ENCODE measurements at places on chromosomes 16 and 17.
A peak's percentile ranks its signal among the peaks of the same experiment; 100 is the strongest.

GRCh38 chr17:56497132-56497531, 96.4 kb upstream of the NOG start:
- DNase-seq: no peak

DNA sequence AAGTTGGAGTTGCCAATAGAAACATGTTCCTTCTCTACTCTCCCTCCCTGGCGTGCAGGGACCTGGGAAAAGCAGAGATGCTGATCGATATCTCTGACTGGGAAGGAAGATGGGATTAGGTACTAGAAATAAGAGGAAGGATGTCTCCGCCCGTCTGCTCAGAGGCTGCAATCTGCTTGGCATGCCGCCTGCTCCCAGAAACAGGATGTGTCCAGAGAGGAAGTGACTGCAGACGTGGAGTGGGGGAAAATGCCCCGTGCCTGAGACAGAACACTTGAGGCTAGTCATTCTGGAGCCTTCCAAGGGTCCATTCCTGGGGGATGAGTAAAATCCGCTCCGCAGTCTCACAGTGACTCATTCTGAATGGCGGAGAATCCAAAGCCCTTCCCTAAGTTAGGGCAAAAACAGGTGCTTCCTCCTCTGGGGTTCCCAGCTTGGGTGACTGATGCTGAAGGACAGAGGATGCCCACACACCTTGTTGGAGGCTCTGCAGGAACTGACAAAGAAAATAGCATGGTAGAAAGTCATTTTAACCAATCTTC, 45.0 kb upstream of the SMURF2 start:
- peak; percentile 50 for DNase-seq

GRCh38 chr16:27491894-27492587, 57.7 kb downstream of the GTF3C1 start:
- no peak for DNase-seq

- no peak for DNase-seq
Observed at GRCh38 chr16:4902038-4902437, 34.9 kb downstream of the PPL start.

DNA sequence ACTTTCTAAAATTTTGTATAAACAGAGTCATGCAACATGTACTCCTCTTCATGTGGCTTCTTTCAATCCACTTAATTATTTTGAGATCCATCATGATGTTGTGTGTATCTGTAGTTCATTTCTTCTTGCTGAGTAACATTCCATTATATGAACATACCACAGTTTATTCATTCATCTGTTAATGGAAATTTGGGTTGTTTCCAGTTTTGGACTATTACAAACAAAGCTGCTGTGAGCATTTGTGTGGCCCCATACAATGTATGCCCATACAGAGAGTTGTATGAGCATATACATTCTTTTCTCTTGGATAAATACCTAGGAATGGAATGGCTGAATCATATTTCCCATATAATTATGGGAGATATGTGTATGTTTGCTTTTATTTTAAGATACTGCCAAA, 85.6 kb downstream of the CLEC16A start:
- DNase-seq: no peak

- DNase-seq: no peak
Observed at GRCh38 chr17:2611627-2612026, 18.2 kb downstream of the PAFAH1B1 start.

GRCh38 chr17:6279659-6280058, 155.3 kb downstream of the AIPL1 start:
- no peak for DNase-seq

DNA sequence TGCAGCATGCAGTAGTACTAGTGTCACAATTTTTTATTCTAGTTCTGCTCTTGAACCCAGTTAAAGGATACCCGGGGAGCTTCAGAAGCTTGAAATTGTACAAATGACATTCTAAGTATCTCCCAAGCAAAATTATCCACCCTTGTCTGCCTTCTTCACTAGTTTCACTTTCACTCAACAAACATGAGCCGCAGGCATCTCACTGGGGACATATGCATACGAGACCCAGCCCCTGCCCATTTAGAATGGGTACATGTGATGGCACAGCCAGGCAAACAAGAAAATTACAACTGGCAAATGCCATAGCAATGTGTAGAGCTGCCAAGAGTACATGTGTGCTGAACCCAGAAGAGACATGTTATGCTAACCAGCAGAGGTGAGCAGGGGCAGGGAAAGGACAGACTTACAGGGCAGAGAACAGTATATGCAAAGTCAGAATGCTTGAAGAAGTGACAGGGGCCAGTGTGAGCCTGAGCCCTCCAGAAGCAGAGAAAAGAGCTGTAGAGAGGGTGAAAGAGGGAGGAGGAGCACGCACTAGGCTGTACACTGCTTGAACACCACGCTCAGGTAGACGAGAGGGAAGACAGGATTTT, 8.3 kb downstream of the GINS2 start:
- DNase-seq: no peak

DNA sequence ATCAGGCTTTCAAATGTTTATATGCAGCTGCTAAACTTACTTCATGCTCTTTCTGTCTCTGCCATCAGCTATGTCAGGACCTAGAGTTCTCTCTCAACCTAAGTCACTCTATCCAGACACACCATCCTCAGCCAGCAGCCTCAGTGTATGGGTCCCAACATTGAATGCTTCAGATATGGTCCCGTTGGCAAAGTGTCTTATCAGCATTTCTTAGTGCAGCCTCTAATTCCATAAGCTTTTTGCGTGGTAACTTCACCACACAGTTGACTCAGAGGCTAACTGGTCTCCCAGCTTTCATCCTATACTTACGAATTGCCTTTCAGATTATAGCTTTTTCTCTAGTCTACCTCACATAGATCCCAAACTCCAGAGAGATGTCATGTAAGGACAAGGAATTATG, 402.9 kb upstream of the EEF2KMT start:
- DNase-seq: no peak

GRCh38 chr16:67992661-67993206, 6.5 kb downstream of the DPEP2 start:
- DNase-seq: no peak

DNA sequence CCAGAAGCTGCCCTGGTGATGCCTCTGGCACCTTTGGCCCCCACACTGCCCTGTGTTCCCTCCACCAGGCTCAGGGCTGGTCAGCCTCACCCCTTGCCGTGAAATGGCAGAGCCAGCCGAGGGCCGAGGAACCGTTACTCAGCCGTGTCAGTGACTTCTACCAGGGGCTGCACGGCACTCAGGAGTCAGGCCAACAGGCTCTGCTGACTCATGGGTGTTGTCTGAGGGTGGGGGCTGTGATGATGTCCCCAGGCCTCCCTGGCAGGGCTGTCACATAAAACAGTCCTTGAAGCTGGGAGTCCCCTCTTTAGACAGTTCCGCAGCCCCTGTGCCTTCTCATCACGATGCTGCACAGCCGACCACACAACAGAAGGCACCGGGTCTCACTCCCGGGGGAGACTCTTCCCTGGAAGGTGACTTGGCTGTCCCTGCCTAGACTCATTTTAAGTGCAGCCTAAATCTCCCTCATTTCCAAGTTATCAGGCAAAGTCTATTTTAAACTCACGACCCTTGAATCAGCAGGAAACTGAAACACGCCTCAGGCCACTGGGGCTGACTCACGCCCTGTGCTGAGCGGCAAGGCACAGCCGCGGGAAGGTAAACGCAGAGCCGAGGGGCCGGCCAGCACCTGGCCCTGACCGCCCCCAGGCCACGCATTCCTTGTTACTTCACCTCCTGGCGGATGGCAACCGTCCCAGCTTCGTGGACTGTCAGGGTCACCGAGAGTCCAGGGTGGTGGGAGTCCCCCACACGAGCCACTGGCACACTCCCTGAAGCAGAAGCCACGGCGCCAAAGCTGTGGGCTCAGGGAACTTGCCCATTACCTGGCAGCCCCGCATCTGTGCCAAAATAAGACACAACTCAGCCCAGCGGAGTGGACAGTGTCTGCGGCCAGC, 102.6 kb downstream of the ZNF778 start:
- no peak for DNase-seq

- no peak for DNase-seq
Observed at GRCh38 chr17:82228842-82229697, at the start of gene SLC16A3. Gene SLC16A3 (plus strand): TSS chr17:82229042. CDS start chr17:82236009, 6,967 bp downstream.

DNA sequence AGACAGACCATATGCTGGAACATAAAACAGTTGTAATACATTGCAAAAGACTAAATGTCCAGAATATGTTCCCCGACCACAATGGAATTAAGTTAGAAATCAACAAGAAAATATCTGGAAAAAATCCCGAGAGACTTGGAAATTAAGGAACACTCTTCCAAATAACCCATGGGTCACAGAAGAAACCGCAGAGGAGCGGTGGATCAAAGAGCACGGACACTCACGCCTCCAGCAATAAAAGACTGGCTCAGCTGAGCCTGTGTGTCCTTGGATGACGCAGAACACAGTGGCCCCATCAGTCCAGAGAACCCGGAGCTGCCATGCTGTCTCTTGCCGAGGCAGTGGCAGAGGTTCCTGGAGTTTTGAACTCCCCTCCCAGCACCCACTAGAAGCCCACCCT, 30.9 kb upstream of the FOXF1 start:
- DNase-seq: no peak

DNA sequence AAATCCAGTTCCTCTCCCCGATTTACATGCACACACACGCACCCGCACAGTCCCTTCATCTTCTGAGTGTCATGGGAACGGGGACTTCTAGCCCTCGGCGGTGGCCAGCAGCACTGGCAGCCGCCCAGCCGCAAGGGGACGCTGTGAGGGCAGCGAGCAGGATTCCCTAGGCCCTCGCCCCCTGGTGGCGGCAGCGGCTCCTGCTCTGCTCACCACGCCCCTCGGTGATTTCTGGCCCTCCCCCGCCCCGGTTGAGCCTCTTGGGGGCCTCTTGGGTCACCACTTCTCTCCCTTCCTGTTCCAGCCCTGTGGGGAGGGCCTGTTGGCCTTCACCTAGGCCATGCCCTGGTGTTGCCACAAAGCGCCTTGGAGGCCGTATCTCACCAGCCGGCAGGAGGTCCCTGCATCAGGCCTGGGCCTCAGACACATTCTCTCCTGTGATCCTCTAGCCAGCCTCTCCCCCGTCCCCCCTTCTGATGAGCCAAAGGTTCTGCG, 75.2 kb upstream of the KSR1 start:
- DNase-seq: peak; percentile 54

- no peak for DNase-seq
Observed at GRCh38 chr17:32490101-32490482, 3.3 kb downstream of the CDK5R1 start.

- no peak for DNase-seq
Observed at GRCh38 chr17:57640079-57640478, 105.0 kb downstream of the CCDC182 start.

- no peak for DNase-seq
Observed at GRCh38 chr16:75250809-75251279, 580 bp downstream of the BCAR1 start.

DNA sequence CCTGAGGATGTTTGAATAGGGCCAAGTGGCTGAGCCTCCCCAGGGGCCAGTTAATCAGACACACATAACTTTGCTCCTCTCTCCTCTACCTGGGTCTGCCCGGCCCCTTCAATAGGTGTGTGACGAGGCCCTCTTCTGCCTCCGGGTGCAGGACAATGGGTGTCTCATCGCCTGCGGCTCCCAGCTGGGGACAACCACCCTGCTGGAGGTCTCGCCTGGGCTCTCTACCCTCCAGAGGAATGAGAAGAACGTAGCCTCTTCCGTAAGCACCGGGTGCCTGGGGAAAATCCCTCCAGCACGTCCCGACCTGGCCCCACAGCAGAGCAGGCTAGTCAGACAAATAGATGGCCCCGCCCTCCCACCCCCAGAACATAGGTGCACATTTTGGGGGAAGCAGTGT, 16.1 kb upstream of the KIF19 start:
- DNase-seq: no peak

DNA sequence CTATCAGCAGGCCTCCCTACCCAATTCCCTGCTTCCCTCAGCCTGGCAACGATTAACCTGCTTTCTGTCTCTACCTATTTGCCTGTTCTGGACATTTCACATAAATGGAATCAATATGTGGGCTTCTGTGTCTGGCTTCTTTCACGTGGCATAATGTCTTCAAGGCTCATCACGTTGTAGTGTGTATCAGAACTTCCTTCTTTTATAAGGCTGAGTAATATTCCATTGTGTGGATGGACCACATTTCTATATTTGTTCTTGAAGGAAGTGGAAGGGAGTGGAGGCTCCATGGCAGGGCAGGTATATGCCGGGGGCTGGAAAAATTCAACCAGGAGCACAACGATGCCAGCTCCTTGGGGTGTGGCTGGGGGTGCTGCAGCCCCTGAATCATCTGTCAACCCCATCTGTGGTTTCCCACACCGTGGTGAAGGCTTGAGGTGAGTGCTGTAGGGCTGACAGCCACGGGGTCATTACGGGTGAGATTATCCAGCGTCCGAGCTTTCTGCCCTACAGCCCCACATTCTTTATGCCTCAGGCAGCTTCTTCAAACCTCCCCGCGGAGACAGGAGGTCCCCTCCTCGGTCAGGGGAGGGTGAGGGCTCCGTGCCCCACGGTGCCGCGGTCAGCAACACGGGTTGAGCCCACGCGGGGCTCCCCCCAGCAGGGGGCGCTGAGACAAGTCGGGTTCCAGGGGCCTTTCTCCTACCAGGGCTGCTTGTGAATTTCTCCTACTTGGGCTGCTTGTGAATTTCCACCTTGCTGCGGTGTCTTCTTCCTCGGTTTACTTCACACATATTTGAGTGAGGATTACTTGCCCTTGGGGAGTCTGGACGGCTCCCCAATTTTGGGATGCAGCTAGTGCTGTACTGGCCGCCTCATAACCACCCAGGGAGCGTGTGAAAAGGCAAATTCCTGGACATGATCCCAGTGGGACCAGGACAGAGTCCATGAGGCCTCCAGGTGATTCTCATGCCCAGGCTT, 18.3 kb upstream of the WFIKKN2 start:
- DNase-seq: peak; percentile 54

- DNase-seq: no peak
Observed at GRCh38 chr17:50076591-50077235, 18.4 kb upstream of the PDK2 start.

GRCh38 chr16:4293822-4294457, 21.1 kb upstream of the TFAP4 start:
- no peak for DNase-seq

GRCh38 chr16:83685615-83686165, 122.1 kb upstream of the HSBP1 start:
- no peak for DNase-seq

DNA sequence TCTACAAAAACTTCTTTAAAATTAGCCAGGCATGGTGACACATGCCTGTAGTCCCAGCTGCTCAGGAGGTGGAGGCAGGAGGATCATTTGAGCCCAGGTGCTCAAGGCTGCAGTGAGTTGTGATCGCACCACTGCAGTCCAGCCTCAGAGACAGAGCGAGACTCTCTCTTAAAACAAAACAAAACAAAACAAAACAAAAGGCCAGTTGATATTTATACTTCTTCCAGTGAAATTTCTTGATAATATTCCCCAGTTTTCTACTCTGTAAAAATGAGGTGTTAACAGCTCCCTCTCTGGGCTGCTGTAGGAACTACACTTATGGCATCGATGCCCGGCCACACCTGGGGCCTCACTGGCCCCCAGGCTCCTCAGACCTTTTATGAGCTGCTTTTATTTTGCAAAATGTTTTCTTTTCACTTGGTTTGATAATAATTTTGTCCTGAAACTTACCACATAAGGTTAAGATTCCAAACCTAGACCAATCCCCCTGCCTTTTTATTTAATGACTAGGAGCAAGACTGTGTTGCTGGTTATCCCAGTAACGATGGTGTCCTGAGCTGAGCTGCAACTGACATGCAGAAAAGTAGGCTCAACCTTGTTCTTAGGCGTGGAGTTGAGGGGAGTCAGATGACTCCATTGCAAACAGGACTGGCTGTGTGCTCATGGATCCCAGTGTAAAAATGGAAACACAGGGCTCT, 17.6 kb downstream of the MAPK8IP3 start:
- peak; percentile 51 for DNase-seq

GRCh38 chr17:7767405-7768021, 50.0 kb downstream of the DNAH2 start:
- DNase-seq: no peak
